ENCODE measurements at places on chromosomes 3 and 15.

DNA sequence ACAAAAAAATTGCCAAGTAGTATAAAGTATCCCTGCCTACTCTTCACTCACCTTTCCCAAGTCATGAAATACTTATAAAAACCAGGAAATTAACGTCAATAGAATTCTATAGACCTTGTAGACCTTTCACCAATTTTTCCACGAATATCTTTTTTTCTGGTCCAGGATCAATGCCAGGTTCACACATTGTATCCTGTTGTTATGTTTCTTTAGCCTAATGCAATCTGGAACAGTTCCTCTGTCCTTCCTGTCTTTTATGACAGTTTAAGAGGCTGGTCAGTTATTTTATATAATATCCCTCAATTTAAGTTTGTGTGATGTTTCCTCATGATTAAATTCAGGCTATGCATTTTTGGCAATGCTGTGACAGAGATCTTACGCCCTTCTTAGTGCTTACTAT lies 63.2 kb upstream of the MAGI1 start:
- DNase-seq: no peak

DNA sequence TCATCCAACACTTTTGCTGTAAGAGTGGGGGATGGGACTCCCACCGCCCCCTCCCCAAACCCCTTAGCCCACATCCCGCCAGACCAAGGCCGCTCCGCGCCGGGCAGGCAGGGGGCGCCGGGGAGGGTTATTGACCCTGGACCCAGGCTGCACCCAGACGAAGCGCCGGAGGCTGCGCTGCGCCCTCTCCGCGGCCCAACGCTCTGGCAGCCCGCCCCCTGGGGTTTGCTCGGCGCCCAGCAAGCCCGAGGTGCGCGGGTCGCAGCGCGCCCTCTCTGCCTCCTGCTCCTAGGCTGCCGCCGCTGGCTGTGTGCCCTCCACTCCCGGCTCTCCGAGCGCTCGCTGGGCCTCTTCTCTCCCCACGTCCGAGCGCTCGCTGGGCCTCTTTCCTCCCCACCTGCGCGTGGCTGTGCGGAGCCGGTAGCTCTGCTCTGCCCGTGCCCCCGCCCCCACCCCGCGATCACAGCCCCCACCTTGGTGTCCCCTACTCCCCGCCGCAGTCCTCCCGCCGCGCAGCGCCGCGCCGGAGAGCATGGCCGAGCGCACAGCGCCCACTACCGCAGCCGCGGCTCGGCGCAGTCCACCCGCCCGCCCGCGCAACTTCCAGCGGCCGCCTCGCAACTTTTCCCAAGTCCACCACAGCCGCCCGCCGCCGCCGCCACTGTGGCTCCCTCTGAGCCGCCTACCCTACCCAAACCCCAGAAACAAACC lies 1.2 kb downstream of the MECOM start:
- no peak for DNase-seq

DNA sequence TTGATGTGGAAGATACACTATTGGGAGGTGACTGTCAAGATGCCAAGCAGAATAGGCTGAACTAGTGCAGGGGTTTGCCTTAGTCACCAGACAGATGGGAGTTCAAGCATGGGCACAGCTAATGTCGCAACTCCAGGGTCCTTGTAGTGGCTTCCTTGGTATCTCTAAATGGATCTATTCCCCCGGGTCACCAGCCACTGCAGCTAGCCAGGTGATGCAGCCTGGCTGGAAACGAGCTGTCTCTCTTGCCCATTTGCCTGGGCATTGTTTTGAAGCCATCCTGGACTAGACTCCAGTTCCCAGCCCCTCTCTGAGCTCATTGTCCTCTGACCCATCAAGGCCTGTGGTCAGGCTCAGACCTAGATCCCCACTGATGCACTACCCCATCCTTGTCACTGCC lies 8.4 kb upstream of the CPEB1 start:
- no peak for DNase-seq

GRCh38 chr15:59941612-59942011 lies 62.5 kb upstream of the FOXB1 start:
- no peak for DNase-seq

DNA sequence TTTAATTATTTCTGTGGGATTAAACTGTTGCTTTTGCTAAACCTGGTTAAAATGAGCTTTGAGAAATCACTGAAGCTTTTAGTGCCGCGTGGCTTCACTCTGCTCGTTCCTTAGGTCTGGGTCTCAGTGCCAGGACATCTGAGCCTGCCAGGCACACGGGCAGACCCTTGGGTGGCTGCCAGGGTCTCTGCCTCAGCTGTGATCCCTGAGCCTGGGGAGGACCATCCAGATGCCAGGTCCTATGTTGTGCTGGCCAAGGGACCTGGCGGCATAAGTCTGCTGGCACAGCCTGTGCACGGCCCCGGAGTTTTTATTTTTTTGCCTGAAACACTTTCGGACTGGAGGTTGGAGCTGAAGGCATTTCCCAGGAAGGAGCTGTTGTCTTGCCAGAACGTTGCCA lies 328.1 kb downstream of the LRTM1 start:
- no peak for DNase-seq

DNA sequence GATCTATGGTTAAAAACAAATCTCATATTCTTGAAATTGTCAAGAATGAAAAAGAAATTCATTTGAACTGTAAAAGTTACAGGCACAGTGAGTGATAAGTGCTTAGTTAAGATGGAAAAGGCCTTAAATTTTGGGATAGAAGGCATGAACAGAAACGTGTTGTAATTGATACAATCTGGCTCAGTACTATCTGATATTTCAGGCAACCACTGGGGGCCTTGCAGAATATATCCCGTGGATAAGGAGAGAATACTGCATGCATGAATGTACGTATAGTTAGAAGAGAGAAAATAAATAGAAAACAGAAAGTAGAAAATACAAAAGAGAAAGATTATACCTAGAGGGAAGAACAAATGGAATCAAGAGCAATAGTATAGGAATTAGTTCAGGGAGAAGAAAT lies 741.4 kb upstream of the CCDC54 start:
- no peak for DNase-seq

DNA sequence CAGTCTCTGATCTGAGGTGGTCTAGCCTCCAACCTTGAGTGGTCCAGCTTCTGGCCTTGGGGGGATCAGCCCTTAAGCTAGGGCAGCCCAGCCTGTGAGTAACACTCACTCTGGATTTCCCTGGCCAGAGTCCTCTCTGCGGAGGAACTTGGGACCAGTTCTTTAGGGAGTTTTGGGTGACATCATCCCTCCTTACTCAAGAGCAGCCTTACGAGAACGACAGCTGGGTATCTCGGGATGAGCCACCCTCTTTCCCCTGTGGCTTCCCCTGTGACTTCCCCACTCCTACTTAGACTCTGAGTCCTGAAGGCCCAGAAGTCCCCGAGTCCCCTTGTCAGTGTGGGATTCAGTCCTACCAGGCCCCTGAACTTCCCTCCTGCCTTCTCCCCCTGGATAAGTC lies 10.2 kb upstream of the PLXND1 start:
- no peak for DNase-seq

DNA sequence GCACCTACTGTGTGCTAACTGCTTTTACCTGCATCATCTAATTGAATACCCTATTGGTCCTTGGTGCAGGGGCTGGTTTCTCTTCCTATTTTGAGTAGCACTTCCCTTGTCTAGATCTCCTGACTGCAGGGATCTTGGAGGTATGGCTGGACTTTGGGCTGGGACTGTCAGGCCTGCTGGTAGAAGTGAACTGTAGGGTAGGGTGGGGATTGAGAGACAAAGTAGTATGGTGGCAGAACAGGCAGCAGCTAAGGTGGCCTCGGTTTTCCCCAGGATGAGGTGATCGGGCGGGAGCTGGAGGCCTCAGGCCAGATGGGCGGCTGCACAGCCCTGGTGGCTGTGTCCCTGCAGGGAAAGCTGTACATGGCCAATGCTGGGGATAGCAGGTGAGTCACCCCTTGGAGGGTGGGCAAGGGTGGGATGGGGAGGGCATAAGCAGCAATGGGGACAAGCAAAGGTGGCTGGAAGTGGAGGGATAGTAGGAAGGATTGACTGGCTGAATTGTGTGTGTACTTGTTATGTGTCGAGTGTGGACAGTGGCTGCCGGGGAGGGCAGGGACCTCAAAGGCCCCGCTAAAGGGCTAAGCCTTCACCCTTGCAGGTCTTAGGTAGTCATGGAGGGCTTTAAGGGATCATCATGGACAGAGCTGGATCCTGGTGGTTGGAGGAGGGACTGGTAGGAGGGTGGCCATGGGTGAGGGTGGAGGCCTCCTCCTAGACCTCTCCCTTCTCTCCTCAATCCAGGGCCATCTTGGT lies 2.0 kb downstream of the PPM1M start:
- DNase-seq: no peak

DNA sequence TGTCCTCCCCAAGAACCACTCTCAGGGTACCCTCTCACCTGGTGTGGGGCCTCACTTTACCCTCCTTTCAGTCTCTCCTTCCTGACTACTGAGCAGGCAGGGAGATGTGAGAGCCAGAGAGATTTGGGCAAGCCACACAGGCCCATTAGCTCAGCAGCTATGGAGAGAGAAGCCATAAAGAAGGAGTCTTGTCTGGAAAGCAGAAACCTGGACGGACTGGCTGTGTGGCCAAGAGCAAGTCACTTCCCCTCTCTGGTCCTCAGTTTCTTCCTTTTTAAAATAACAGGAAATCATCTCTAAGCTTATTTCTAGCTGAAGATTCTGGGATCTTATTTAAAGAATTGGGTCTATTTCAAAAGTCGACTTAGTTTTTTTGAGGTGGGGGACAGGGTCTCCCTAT lies 65.8 kb upstream of the ZNF148 start:
- DNase-seq: no peak

Measured in AG04449 (cell line).